ENCODE measurements at places on chromosomes 5 and 9.
A peak's percentile ranks its signal among the peaks of the same experiment; 100 is the strongest.

GRCh38 chr5:174315471-174315870 is 270.0 kb downstream of the NSG2 start:
- no peak overlapping the region for H3K4me3 ChIP-seq
- H3K4me1 ChIP-seq, result peaks cover 26% of the 10 kb centered on the region
- H3K27me3 ChIP-seq, result no peaks in the 10 kb centered on the region
- DNase-seq, result no peak
- no peaks in the 10 kb centered on the region for H3K36me3 ChIP-seq

GRCh38 chr5:95261437-95262175 is 23.3 kb downstream of the MCTP1 start:
- H3K4me3 ChIP-seq, result no peak overlapping the region
- no peak for DNase-seq
- H3K27me3 ChIP-seq, result peaks cover 13% of the 10 kb centered on the region
- H3K36me3 ChIP-seq, result no peaks in the 10 kb centered on the region
- H3K4me1 ChIP-seq, result no peaks in the 10 kb centered on the region

DNA sequence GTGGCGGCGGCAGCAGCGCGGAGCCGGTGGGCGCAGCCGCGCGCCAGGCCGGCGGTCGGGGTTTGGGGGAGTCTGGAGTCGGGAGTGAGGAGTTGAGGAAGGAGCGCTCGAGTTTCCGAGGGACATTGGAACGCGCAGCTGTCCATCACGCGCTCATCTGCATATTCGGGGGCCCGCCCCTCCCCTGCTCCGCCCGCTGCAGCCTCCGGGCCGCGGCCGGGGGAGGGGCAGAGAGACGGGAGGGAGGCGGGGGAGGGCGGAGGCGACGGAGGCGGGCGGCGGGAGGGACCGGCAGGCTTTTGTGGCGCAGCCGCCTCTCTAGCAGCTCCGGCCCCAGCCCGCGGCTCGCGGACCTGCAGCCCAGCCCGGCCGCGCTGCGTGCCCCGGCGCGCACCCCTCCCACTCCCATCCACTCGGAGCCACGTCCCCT is at the start of gene IRX2:
Gene IRX2, minus strand, starts transcription at position 86 of the 430 bp plus-strand sequence. CDS start 264 bp downstream, outside the sequence.
- H3K27me3 ChIP-seq, result peaks cover 70% of the 10 kb centered on the region
- H3K4me1 ChIP-seq, result no peaks in the 10 kb centered on the region
- H3K36me3 ChIP-seq, result no peaks in the 10 kb centered on the region
- no peak within 1 kb of the TSS for H3K27ac ChIP-seq
- no peak for DNase-seq

DNA sequence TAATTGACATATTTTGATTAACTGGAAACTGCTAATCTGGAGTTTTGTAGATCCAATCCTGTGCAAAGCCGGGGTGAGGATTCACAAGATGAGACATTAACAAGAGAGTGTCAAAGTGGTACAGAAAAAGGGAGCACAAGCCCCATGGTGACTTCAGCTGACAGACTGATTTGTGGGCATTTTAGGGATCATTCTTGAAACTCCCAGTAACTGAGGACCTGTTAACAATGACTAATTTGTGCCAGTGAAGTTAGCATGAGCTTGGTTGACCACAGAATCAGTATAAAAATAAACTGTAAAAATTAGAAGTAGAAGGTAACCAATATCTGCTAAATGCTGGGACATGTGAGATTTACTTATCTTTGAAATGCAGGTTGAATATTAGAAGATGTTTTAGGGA is 1578.3 kb downstream of the EFNA5 start:
- H3K36me3 ChIP-seq, result no peaks in the 10 kb centered on the region
- H3K4me1 ChIP-seq, result peaks cover 24% of the 10 kb centered on the region
- DNase-seq, result no peak
- H3K27ac ChIP-seq, result peak overlapping the region; percentile 91

Data from SK-N-SH (cell line).